Fibroblast of skin of back (primary cell): ENCODE measurements at places on chromosomes 12 and 14.

GRCh38 chr14:49497725-49498348 is 88.3 kb downstream of the RPS29 start:
- peak; percentile 65 for DNase-seq

DNA sequence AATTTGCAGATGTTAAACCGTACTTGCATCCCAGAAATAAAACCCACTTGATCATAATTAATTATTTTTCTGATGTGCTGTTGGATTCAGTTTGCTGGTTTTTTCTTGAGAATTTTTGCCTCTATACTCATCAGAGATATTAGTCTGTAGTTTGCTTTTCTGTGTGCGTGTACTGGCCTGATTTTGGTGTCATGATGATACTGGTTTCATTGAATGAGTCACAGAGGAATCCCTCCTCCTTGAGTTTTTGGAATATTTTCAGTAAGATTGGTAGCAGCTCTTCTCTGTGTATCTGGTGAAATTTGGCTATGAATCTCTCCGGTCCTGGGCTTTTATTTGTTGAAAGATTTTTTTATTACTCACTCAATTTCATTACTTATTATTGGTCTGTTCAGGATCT is 100.4 kb upstream of the PMCH start:
- peak; percentile 58 for DNase-seq

DNA sequence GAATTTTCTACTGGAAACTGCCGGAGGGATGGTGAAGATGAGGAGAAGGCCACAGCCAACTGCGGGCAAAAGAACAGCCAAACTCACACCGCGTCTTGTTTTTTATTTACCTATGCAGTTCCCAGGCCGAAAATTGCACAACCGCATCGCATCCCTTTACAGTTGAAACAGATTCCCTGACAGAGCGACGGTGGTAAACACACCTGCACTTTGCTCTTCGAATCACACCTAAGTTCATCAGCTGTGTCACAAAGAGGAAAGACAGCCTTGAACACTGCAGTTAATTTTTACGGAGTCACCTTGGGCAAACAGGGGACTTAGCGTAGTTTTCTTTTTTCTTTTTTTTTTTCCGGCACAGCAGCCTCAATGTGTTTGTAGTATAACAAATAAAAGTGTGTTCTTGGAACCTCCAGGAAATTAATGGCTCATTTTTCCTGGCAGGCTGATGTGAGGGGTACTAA is 272.0 kb upstream of the DIO3 start:
- DNase-seq, result no peak

GRCh38 chr12:109483346-109483745 is 5.9 kb downstream of the UBE3B start:
- no peak for DNase-seq

GRCh38 chr12:32586390-32586789 is 92.7 kb upstream of the DNM1L start:
- peak; percentile 71 for DNase-seq

DNA sequence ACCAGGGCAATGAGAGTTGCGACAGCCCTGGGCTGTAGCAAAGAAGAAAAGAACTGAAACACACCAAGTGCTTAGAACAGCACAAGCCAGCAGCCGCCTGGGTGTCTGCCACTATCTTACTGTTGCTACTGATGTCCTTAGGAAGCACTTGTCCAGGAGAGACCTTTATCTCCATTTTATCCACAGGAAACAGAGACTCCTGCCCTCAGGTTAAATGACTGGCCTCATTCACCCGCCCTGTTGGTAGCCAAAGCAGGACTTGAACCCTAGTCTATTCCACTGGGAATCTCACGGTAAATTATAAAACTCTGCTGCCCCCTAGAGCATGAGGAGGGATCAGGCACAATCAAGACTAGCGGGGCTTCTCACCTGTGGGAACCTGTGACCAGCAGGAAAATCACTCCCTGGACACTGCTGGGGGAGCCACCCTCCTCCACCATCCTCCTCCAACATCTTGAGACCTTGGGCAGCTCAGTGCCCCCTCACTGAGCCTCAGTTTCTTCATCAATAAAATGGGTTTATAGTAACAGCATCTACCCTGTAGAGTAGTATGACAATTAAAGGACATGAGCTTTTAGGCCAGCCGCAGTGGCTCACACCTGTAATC is 20.5 kb upstream of the TESC start:
- no peak for DNase-seq

DNA sequence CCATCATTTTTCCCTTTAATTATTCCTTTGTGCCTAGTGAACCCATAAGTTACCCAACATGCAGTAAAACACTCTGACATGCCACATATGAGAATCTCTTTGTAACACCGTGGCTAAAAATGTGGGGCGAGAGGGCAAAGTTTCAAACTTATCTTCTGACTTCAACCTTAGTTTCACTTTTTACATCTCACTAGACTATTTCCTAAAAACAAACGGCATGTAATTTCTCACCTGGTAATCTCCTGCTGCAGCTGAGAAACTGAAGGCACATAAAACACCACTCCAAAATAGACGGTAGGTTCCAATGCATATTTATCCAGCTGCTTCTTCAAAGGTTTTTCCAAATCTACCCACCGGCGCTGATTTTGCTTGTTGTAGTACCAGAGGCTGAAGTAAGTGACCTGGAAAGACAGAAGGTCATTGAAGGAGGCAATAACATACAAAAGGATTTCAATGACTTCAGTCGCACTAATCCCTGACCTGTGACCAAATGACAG is 37.9 kb downstream of the PTPN21 start:
- DNase-seq, result no peak

GRCh38 chr14:105492031-105492970 is 1.3 kb downstream of the TEDC1 start:
- no peak for DNase-seq

GRCh38 chr14:69917287-69917686 is 38.1 kb downstream of the SMOC1 start:
- DNase-seq, result no peak

DNA sequence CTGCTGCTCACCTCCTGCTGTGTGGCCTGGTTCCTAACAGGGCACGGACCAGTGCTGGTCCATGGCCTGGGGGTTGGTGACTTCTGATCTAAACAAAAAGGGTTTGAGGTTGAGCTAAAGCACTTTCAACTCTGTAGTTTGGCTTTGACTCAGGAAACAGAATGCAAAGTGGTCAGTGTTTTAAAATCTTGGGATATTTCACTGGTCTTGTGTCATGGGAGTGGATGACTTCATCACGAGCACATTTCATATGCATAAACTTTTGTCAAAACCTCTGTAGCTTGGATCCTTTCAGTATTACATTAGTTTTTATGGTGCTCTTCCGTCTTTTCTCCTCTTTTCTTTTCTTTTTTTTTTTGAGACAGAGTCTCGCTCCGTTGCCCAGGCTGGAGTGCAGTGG is 25.6 kb downstream of the FAM161B start:
- no peak for DNase-seq

- peak; percentile 10 for DNase-seq
Observed at GRCh38 chr12:66708704-66709456, 30.0 kb upstream of the GRIP1 start.

GRCh38 chr12:6662906-6663742 is at the start of gene ING4:
ING4 (minus strand) TSS chr12:6663119; CDS start chr12:6663101, 18 bp downstream.
- peak; percentile 100 for DNase-seq

DNA sequence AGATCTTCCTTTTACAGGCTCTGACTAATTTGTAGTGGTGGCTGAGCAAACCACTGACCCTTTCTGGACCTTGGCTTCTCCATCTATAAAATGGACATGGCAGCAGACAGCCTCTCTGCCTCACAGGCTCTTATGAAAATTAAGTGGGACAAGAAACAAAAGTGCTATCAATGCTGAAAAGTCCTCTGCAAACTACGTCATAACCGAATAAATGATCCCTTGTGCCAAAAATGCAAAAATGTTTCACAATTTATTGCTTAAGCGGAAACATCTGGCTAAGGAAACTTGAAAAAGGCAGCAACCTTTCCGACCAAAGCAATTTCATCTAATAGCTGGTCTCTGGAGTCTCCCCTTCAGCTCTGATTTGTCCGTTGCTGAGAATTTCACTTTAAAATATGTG is 108.5 kb upstream of the PLXNC1 start:
- no peak for DNase-seq

DNA sequence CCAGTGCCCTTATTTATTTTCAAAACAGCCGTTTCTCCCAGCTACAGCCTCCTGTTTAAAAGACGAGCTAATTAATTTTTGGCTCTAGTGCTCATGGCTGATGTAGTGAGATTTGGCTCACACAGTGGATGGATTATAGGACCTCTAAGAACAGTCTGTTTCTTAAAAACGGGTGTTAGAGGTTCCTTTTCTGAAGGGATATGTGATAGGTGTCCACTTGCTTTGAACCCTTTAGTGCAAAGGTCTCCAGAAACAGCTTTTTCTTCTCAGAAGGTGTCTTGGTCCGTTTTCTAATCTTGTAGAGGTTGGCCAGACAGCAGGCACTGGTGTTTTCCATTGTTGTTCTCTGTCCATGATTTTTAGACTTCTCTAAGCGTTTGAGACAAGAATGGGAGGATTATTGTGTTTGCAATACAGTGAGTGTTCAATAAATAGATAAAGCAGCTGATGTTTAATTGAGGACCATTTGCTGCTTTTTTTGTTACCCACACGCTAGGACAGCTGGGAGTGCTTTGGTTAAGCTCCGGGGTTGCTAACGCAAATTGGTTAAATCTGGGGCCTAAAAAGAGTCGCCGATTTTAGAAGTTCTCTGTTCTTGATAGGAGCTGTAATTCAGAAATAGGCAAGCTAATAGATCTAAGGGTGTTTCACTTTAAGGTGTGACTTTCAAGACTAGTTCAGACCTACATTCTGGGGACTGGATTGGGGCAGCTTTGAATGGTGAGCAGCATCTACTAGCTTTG is 1.0 kb downstream of the BORCS5 start:
- DNase-seq, result no peak

DNA sequence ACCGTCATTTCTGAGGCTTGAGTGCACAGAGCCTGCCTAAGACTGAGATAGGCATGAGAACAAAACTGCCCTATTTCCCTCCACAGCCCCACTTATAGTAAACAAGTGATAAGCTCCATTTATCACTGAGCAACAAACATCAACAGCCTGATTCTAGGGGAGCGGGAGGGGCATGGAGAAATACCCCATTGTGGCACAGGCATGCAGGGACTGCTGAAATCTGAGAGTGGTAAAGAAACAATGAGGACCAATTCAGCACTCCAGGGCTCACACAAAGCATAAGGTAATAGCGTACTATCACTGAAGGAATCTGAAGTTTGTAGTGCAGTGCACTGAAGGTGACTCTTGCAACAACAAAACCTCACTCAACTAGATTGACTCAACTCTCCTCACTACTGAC is 186.7 kb downstream of the ANO2 start:
- DNase-seq, result no peak
